Activated CD4-positive, alpha-beta T cell treated with anti-CD3 and anti-CD28 coated beads for 24 hours (primary cell): ENCODE measurements at places on chromosomes 4 and X.

- no peak for DNase-seq
Observed at GRCh38 chr4:54568184-54568583, 89.6 kb upstream of the KIT start.

- no peak for DNase-seq
Observed at GRCh38 chrX:153495362-153495751, 577 bp downstream of the BGN start.

DNA sequence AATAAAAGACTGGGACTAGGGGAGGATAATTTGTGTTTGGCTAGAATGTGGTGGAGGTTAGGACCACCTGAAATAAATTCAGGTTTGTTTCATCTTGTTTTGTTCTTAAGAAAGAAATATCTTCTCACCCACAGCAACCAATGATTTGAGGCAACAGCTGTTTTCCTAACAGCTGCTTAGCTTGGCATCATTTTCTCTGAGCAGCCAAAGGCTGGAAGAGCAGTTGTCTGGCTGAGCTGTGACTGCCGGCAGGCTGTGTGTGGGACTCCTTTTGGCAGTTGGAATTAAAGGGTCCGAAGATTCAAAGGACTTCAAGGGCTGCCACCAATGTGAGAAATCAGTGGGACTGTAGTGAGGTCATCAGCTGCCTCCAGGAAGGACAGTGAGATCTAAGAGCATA is 5.0 kb downstream of the TRIM75 start:
- DNase-seq, result no peak

DNA sequence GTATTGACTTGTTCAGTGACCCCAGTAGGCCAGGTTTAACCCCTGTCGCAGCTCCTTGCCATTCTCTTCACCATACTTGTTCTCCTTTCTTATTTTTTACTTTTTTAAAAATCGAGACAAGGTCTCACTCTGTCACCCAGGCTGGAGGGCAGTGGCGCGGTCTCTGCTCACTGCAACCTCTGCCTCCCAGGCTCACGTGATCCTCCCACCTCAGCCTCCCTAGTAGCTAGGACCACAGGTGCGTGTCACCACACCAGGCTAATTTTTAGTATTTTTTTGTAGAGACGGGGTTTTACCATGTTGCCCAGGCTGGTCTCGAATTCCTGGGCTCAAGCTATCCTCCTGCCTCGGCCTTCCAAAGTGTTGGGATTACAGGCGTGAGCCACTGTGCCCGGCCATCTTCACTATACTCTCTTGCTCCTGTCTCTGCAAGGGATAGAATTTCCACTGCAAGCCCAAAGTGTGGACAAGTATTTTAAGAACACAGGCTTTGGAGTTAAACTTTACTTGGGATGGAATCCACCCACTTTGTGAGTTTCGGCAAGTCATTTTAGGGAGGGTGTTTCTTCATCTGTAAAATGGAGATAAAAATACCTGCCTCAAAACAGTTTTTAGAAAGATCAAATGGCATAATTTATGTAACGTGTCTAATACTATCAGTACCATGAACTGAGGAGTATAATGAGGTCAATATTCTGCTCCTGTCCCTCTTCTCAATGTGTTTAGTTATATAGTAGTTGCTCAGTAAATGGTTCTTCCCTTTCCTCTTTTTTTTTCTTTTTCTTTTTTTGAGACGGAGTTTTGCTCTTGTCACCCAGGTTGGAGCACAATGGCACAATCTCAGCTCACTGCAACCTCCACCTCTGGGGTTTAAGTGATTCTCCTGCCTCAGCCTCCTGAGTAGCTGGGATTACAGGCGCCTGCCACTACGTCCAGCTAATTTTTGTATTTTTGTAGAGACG is 973 bp downstream of the YIPF6 start:
- no peak for DNase-seq

GRCh38 chr4:180696460-180697092 is 1546.6 kb upstream of the TENM3 start:
- no peak for DNase-seq

DNA sequence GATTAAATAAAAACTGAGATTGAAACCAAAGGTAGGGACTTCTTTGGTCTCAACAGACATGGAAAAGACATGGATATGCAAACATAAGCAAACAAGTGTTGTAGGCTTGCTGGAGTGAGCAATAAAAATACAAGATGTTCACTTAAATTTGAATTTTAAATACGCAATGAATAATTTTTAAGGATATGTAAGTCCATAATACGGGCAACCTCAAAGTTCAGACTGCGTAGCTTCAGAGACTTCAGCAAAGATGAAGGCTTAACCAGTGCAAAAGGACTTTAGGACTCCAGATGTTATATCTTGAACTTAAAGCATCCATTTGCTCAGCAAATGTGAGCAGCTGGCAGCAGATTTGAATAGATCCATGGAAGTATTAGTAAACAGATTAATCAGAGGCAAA is 549.3 kb downstream of the ARAP2 start:
- no peak for DNase-seq

- DNase-seq, result no peak
Observed at GRCh38 chr4:73037057-73037456, 32.5 kb downstream of the COX18 start.

DNA sequence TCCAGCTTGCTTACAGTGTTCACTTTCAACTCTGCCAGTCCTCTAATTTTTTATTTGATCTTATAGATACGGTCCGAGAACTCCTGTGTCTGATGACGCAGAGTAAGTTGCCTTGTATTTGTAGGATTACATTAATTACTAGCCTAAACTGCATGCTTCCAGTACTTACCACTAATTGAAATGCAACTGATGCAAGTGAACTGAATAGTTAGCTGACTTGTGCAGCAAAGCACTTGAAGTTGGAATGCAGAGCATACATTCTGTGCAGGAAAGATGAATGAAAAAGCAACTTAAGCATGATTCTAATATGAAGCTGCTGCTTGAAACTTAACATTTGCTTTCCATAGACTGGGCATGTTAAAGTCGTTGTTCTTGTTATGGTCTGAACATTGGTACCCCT is 100.9 kb downstream of the LIMCH1 start:
- no peak for DNase-seq

DNA sequence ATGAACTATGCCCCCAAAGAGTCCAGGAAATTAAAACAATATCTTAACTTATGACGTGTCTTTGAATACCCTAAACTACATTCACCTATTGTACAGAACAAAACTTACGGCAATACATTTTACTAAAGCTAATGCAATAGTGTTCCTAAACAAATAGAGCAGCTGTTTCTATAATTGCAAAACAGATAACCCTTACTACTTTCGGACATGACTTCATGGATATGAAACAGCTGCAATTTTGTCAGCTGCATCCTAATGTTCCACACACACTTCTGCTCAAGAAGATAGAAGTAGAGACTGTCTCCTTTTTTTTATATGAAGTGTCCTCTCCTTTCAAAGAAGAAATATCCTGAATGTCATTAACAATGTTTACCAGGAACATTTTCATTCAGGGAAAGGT is 174.9 kb downstream of the ACTRT1 start:
- no peak for DNase-seq

DNA sequence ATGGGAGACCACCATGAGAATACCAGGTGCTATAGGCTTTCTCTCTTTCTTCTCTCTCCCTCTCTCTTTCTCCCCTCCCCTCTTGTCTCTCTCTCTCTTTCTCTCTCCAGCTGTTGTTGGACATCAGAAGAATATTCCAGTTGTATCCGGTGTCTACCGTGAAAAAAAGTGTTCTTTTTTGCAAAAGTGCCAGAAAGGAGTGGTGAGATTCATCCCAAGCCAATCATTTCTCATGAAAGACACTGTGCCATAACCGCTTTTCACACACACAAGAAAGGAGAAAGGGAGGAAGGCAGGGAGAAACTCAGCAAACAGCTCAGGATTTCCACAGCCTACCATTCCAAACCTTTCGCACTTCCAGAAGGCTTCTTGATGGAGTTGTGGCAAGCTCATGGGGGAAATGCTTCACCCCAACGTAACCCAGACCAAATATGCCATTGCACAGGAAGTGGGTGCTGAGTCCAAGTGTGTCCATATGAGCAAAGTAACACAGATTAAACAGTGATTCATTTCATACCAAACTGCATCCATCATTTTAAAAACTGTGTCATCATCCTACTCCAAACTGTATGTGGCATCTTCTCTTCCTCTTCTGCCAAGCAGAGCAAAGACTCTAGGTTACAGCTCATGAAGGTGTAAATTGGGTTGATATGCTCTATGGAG is 224.0 kb downstream of the APBB2 start:
- no peak for DNase-seq
